ENCODE measurements at places on chromosomes 11 and 22.

DNA sequence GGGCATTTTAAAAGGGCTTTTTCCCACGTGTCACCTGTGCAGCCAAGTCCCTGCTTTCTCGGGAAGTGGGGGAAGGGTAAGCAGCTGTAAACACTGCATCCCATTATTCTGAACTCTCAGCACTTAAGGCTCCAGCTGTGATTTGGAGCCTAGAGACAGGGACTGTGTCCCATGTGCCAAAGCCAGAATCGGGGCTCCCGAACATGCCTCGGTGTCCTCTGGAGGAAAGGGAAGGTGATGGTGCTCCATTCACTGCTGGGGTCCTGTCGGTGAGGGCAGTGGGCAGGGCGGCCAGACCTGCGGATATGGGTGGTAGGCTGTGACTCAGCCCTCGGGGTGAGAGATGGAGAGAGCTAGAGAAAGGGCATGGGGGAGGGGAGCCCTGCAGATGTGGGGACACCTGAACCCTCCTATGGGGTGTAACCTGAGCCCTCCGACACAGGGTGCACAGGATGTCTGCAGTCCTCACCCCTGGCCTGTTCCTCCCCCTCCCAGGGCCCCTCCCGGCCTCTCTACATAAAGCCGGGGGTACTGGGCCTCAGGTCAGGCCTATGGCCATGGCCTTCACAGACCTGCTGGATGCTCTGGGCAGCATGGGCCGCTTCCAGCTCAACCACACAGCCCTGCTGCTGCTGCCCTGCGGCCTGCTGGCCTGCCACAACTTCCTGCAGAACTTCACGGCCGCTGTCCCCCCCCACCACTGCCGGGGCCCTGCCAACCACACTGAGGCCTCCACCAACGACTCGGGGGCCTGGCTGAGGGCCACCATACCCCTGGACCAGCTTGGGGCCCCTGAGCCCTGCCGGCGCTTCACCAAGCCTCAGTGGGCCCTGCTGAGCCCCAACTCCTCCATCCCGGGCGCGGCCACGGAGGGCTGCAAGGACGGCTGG is 31.8 kb downstream of the CAPN1 start:
- DNase-seq = no peak

- peak; percentile 71 for DNase-seq
Observed at GRCh38 chr11:11555208-11555607, 66.6 kb downstream of the GALNT18 start.

- DNase-seq = no peak
Observed at GRCh38 chr11:100594320-100594719, 92.8 kb upstream of the ARHGAP42 start.

DNA sequence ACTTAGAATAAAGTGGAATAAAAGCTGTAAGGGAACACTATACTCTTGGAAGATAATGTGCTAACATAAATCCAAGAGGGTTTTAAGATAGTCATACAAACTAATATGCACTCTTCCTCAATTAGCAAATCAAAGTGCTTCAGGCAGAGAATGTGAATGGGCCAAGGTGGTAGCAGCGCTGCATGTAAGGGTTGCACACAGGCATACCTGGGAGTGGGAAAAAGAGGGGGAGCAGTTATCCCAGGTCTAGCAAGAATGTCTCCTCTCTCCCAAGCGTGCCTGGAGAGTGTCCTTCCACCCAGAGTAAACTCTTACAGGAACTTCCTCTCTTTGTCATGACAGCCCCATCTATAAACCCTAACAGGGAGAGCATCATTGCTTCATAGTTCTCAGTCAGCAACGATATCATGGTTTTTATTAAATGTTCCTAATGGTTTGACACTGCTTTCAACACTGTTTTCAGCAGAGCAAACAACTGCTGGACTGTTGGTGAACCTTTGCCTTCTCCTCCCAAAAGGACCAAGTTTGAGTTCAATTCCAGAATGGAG is 61.6 kb downstream of the SYTL2 start:
- DNase-seq = no peak

DNA sequence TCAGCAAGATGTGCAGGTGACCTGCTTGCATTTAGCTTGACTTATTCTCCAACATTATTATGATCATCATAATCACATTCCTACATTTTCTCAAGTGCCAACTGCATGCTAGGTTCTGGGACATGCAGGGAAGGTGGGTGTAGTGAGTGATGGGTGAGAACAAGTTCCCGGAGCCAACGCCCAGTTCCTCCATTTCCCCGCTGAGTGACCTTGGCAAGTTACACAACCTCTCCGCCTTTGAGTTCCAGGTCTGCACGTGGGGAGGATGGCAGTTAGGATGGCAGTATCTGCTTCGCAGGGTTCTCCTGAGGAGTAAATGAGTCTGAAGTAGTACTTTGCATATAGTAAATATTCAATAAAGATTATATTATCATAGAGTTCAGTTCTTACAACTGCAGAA is 140.3 kb downstream of the GRIK4 start:
- no peak for DNase-seq

GRCh38 chr11:72683782-72684200 is 9.6 kb upstream of the PDE2A start:
- peak; percentile 84 for DNase-seq

GRCh38 chr22:29299136-29299900 is 7.1 kb upstream of the GAS2L1 start:
- no peak for DNase-seq

DNA sequence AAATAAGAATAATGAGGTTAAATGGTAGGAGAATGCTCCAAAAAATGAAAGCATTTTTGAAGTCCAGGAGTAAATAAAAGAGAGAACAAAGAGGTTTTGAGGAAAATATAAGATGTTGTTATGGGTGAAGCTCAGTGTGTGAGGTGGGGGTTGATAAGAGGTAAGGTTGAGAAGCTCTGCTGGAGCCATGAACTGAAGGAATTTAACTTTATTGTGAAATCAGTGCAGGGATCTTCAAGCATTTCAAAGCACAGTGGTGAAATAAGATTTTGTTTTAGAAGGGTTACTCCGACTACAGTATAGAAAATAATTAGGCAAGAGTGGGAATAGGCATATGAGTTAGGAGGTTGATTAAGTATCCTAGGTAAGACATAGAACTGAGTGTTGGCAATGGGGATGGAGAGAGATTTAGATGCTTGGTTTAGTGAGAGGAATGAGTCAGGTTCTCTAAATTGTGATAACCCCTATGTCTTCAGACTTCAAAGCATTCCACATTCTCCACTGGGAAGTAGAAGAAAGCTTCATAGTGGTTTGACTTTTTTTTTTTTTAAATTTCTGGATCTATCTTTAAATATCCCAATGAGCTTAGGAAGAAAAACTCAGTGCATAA is 403.2 kb downstream of the AASDHPPT start:
- no peak for DNase-seq

DNA sequence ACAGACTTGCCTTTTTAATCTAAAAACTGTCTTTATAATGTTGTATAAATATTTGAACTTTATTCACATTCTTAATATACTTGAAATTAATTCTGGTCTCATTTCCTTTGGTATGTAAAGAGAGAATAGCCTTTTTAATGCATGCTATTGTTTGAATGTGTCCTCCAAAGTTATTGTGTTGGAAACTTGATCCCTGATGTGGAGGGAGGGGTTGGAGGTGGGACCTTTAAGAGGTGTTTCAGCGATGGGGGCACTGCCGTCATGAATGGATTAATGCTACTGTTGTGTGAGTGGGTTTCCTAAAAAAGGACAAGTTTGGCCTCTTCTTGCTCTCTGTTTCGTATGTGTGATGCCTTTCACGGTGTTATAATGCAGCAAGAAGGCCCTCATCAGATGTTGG is 131.7 kb downstream of the DDX10 start:
- DNase-seq = no peak

DNA sequence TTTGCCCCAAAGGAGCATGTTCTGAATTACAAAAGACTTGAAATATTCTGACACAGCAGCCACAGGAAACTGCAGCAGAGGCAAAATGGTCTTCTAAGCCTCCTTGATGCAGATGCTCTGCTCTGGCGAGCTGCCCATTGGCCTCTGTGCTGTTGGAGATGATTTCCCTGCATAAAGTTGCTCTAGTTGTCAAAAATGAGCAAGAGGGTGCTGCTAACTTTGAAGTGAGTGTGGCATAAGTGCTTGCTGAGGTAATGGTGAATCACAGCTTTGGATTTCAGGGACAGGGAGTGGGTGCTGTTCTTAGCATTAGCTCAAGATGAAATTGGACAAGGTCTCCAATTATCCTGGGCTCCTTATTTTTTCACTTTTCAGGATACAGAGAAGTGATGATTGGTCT is 435.4 kb downstream of the TMEM135 start:
- no peak for DNase-seq

GRCh38 chr22:23401910-23402274 is 178.2 kb downstream of the IGLL1 start:
- DNase-seq = no peak

DNA sequence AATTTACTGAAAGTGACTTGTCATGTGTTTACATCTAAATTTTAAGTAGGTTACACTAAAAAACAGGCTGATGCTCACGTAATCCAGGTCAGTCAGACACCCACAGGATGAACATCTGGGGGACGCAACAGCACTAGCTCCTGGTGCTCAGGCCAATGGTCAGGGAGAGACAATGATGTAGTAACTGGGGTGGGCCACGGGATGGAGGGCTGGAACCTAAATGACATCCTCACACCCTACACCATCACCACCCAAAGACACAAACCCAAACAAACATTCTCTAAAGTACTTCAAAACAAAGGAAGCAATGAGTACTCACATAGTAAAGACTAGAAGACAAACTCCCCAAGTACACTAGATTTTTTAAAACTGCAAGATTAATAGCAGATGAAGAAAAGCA is 53.5 kb upstream of the SLC25A1 start:
- DNase-seq = no peak

DNA sequence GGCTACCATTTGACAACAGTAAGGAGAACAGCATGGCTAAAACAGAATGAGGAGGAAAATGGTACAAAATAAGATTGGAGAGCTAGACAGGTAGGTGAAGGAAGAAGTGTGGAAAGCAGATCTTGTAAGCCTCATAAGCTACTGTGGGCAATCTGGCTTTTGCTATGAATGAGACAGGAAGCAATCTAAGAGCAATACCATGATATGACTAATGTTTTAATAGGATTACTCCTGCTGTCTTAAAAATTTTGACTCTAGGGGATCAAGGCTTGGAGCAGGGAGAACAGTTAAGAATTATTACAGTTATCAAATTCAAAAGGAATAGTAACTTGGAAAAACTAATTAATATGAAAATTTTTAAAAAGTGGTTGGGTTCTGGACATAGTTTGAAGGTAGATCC is 1166.0 kb upstream of the CCDC90B start:
- no peak for DNase-seq

GRCh38 chr11:46755962-46756361 is 36.9 kb downstream of the F2 start:
- DNase-seq = no peak

- DNase-seq = no peak
Observed at GRCh38 chr22:42893371-42894150, 36.5 kb upstream of the ARFGAP3 start.

DNA sequence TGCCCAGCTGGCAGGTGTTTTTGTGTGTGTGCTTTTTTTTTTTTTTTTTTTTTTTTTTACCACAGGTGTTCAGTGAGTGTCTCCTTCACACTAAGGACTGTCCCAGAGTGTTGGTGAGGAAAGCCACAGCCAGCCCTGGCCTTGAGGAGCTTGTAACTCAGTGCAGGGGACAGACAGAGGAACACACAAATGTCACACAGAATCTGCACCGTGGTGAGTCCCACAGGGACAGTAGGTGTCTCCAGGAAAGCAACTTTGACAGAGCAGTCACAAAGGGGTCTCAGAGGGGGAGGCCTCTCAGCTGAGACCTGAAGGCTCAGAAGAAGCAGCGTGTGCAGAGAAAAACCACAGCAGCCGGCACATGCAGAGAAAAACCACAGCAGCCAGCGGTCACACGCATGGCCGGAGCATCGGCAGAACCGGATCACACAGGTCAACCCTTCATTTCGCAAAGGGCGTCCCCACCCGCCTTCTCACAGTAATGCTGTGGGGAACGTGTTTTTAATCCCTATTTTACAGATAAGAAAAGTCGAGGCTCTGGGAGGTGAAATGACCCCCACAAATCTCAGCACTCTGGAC is 101.7 kb upstream of the PRR5 start:
- no peak for DNase-seq

- DNase-seq = no peak
Observed at GRCh38 chr11:120759046-120759445, 247.5 kb downstream of the GRIK4 start.

- no peak for DNase-seq
Observed at GRCh38 chr11:122440811-122441665, 214.5 kb upstream of the UBASH3B start.

DNA sequence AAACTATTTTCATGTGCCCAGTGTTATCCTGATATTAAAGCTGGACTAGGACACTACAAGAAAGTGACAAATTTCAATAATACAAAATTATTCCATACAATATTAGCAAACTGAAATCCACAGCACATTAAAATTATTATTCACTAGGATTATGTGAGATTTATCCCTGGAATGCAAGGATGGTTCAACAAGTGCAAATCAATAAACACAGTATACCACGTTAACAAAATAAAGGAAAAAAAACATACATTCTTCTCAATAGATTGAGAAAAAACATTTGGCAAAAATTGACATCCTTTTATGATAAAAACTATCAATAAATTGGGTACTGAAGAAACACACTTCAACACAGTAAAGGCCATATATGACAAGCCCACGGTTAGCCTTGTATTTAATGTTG is 1758.2 kb upstream of the RAG2 start:
- DNase-seq = no peak

DNA sequence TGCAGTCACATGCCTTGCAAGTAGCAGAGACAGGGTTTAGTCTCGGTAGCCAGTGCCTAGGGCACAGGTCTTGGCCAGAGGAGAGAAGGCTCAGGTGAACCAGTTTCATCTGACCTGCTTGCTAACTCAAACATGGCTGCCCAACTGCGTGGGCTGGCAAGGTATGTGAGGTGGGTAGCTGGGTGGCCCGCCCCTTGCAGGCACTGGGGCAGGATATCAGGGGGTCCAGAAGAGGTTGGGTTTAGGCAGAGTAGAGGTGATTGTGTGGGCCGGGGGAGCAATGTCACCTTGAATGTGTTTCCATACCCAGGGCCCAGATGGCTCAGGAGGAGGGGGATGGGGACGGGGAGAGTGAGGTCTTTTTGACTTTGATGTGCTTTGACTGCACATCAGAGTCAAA is 37.7 kb downstream of the ST3GAL4 start:
- no peak for DNase-seq

DNA sequence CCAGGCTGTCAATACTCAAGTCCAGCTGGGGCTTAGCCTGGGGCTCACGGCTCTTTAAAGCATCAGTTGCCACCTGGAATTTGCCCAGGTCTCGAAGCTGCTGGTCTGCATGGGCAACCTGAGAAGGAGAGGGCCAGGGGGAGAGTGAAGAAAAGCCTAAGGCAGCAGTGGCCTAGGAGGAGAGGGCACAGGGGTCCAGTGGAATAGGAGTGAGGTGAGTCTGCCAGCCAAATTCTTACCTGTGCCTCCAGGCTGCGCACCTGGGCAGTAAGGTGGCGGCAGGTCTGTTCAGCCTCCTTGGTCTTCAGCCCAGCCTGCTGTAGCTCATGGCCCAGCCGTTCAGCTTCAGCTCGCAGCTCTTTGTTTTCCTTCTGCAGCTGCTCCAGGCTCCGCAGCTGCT is 10.0 kb downstream of the IL18BP start:
- DNase-seq = no peak

GRCh38 chr22:46779651-46780050 is 17.2 kb downstream of the TBC1D22A start:
- no peak for DNase-seq

All from BE2C (cell line).